MG63 (cell line): ENCODE measurements at places on chromosomes 5 and 9. TPM values are rescaled to one million over a fixed set of nuclear protein-coding genes. Genes with fewer than 3 reads are reported as not detected.

PCDHB13 gene
- 0.40 TPM in 1 of 2 replicates, not detected in the other for total RNA-seq

- DNase-seq, result peak; percentile 59
Measured at GRCh38 chr5:154370813-154371212, 75.0 kb upstream of the SAP30L start.

SLC9A3 gene
- 2.9 and 3.6 TPM in 2 replicates for total RNA-seq

DNA sequence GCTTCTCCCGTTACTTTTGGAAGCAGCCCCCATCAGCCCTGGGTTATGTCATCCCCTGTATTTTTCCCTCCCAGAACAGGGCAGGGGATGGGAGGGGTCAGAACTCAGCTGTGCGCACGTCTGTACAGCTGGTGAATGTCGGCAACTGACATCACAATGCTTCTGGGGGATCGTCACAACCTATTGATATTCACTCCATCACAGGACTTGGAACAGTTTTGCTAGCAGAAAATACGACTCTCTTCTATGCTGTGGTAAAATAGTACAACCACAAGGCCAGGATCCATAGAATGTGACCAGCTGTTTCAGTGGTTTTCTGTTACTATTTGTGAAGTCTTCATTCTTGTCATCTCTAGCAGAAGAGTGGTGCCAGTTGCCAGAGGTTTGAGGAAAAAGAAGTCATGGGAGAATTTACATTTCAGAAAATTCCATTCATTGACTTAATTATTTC, 77.1 kb upstream of the KLF4 start:
- no peak for DNase-seq

FGF10 gene
- total RNA-seq, result not detected in 2 replicates

PDCD1LG2 gene
- 0.82 and 1.1 TPM in 2 replicates for total RNA-seq

GRCh38 chr9:131873891-131874440, 134.1 kb upstream of the RAPGEF1 start:
- no peak for DNase-seq

DNA sequence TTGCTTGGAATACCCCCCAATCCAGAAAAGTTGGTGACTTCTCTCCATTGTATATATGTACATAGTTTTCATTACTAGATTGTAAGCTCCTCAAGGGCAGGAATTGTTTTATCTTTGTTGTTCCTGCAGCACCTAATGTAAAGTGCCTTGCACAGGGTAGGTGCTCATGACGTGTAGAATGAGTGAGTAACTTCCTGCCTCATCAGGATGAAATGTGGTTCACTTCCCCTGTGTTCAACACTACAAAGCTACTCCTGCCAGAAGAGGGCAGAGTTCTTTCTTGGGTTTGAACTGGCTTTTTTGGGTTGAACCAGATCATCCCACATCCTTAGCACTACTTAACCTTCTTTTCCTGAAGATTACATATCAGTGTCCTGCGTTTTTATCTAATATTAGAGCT, 23.9 kb downstream of the GTF3C4 start:
- DNase-seq, result no peak

DNA sequence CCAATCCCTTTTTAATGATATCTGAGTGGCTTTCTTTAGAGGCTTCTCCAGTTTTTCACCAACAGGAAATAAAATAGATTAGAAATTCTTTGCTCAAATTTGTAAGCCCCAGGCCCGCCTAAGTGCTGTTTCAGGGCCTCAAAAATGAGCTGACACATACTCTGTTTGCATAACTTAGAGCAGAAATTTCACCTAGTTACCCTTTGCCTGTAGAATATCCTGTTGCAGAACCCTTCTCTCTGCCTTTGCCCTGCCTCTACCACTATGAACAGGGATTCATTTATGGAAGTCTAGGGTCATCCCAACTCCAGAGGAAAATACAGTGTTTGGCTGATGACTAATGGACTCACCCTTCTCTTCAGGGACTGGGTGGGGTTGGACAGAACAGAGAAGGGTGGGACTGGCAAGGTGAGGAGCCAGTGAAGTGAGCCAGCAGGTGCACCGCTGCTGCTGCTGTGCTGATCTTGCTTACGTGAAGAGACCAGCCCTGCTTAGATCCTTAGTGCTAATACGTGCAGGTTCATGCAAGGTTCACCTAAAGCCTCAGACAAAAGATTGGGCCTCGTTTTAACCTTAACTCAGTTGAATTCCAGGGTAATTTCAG, 22.8 kb downstream of the OSTF1 start:
- DNase-seq, result no peak

GRCh38 chr9:91814753-91815152, 135.3 kb downstream of the ROR2 start:
- no peak for DNase-seq

RETREG1 gene
- 0.12 and 0.16 TPM in 2 replicates for total RNA-seq

- DNase-seq, result no peak
Measured at GRCh38 chr5:127028822-127029457, 1.4 kb downstream of the MARCHF3 start.

GRCh38 chr5:56323505-56323904, 90.4 kb upstream of the ANKRD55 start:
- DNase-seq, result peak; percentile 40

DNA sequence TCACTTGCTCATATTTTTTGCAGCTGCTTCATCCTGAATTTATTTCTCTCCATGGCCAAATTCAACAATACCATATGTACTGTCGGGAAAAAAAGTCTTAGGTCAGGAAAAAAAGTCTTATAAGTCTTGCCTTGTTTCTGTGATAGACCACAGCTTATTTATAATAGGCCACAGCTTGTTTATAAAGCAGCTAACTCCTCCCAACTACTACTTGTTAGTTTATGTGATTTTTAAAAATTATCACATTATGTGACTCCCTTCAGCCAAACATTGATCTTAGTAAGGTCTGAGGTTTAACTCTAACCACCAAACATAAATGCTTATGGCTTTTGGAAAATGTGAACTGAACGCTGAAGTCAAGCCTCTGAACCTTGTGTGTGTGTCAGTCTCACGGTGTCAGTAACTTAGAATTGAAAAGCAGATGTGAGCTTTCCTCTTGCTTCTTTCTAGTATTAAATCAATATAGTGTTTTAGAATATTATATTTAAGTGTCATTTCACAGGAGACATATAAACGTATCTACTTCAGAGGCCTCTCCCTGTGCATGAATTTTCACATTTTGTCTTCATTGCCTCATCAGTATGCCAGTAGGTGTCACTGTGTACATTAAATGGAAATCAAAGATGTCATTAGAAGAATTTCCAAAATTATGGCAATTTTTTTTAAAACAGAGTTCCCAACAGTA, 51.3 kb downstream of the SNX24 start:
- no peak for DNase-seq

DNA sequence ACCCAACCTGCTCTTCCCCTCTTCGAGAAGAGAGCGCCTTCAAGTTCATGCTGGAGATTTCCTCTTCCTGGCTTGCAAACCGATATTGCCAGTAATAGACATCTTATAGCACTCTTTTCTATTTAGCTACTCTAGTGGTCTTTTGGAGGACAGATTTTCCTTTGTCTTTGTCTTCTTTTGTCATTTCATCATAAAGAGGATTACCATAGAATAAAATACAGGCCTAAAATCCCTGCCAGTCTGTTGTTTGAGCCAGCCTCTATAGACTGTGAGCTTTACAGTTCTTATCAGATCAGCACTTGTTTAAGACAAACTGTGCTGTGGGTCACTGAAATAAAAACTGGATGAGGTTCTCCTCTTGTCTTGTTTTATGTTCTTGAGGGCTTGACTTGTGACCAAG, 802.8 kb downstream of the NR2F1-AS1 start:
- no peak for DNase-seq

TAL2 gene
- total RNA-seq, result not detected in 2 replicates

DNA sequence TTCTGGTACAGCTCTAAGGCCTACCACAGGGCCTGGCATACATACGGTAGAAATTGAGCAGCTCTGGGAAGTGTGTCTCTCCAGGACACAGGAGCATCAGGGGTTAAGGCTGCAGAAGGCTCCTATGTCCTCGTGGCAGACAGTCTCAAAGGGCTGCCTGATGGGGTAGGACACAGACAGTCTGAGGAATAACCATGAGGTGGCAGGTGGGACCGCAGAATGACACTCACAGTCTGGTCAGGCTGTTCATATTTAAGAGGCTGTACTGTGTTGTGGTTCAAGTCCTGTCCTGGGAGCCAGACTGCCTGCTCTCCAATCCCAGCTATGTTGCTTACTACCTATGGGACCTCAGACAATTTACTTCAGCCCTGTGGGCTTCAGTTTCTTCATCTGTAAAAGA, 217.1 kb downstream of the TRIM32 start:
- DNase-seq, result no peak

DNA sequence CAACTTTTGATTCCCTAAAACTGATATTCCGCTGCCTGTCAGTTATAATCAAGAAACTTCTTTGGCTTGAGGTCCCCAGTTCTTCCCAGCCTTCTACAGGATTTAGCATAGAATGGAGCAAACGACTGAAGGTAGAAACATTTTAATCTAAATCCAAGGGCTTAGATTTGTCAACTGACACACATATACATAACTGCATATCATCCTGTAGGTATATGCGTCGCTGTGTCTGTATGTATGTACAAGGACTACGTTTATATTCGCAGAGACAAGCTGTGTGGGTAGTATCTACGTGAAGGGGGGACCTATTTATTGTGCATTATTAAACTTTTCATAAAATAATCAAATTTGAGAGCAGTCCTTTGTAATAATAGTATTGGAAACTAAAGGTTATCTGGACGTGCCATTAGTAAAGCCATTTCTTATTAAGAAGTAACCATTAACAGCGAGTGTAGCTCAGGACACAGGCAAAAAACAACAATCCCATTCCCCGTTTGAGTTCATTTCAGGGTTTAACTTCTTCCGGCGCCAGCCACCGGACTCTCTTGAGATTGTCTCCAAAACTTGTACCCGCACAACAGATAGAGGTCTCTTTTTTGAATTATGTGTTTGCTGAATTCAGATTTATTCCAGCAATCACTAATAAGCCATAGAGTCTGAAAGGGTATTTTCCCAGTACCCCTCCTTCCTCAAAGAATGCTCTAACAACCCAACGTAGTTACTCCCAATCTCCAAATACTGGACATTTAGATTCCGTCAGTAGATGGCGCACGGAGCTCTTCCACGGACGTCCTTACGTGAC, 2.1 kb upstream of the MLLT3 start:
- DNase-seq, result peak; percentile 56

DNA sequence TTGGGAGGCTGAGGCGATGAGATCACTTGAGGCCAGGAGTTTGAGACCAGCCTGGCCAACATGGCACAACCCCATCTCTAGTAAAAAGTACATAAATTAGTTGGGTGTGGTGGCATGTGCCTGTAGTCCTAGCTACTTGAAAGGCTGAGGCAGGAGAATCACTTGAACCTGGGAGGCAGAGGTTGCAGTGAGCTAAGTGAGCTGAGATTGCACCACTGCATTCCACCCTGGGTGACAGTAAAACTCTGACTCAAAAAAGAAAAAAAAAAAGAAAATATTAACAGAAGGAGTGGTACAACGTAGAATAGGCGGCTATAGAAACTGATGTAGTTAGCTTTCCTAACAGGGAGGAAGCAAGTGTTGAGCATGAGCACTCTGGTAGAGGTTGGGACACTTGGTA, 59.9 kb downstream of the PBX3 start:
- no peak for DNase-seq

GRCh38 chr9:87607859-87608258, 110.2 kb downstream of the DAPK1 start:
- no peak for DNase-seq

GRCh38 chr9:35526087-35526801, 36.3 kb downstream of the RUSC2 start:
- DNase-seq, result no peak

SPATA31E1 gene
- total RNA-seq, result not detected in 2 replicates

DNA sequence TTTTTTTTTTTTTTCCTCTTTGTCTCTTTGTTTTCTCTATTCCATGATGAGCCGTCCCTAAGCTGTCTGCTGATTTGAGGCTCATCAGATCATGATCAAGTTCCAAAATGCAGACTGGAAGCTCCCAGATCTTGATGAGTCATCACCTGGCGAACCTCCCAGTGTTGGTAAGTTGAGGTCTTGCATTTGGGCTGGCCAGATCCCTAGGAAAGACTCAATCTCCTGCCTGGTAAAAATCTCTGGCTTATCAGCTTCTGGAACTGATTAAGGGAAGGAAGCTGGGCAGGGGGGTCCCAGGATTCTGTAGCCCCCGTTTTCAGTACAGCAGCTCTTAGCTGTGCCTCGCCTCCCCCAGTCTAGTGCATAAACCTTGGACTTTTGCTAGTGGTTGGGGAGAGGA, 69.0 kb downstream of the TSPAN17 start:
- peak; percentile 92 for DNase-seq

DNA sequence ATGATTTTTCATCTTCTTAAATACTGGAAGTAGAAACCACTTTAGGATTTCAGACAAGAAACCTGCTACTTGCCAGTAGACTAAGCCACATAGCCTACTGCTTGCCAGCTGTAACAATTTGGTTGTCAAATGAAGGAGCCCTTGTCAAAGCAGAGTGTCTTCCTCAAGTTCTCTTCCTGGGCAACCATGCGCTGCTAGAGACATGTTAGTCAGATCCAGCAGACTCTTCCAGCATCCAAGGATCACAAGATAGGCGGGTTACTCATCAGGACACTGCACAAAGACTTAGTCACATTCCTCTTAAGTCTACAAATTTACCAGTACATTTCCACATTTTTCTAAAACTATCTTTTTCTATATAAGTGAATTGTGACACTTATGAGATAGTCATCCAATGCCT, 24.4 kb downstream of the SKIC3 start:
- DNase-seq, result peak; percentile 71

DNA sequence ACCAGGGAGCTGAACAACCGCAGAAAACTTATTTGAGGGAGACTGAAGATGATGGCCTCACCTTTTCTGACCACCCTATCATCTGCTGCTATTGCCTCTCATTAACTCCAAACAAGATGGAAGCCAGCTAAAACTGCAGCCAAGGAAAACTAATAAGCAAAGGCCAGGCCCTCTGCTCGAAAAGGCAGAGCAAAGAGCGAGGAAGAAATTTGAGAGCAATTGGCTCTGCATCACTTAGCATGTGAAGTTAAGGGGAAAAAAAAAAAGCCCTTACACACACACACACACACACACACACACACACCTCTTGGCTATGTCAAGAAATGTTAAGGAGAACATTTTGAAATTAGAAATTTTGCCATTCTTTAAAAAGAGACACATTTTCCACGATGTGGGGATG, 228.1 kb upstream of the CYLC2 start:
- no peak for DNase-seq

- no peak for DNase-seq
Measured at GRCh38 chr9:86351880-86352279, 2.3 kb downstream of the TUT7 start.

- no peak for DNase-seq
Measured at GRCh38 chr5:87007737-87008136, 259.9 kb upstream of the RASA1 start.
